Activated CD8-positive, alpha-beta memory T cell treated with anti-CD3 and anti-CD28 coated beads for 24 hours (primary cell): ENCODE measurements at places on chromosomes 4 and X.

DNA sequence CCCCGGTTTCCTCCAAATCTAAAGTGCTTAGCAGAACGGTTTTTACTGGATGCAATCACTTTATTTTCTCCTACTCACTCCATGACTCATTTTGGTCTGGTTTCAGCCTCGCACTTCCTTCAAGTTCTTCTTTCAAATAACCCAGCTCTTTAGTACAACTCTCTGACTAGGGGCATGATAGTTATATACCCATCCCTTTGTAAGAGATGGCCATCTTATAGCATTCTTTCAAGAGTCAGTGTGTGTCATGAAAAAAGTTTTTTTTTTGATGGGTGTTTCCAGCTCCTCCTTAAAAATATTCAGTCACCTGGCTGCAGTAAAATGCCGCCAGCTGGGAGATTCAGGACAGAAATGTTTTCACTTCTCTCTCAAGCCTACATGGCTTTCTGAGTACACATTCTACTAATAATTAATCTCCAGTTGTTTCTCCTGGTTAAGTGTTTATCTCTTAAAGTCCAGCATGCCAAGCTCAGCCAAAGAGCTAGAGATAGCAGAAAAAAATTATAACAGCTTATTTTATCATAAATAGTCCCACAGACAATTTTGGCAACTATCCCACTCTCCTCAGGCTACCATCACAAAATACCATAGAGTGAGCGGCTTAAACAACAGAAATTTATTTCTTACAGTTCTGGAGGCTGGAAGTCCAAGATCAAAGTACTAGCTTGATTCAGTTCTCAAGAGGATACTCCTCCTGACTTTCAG, 139.3 kb downstream of the GASK1B start:
- no peak for DNase-seq

- no peak for DNase-seq
Observed at GRCh38 chr4:170672381-170672965, 582.7 kb upstream of the AADAT start.

- DNase-seq, result no peak
Observed at GRCh38 chr4:19293781-19294180, 957.9 kb upstream of the SLIT2 start.

GRCh38 chrX:40524423-40524822, 56.3 kb upstream of the ATP6AP2 start:
- DNase-seq, result no peak

DNA sequence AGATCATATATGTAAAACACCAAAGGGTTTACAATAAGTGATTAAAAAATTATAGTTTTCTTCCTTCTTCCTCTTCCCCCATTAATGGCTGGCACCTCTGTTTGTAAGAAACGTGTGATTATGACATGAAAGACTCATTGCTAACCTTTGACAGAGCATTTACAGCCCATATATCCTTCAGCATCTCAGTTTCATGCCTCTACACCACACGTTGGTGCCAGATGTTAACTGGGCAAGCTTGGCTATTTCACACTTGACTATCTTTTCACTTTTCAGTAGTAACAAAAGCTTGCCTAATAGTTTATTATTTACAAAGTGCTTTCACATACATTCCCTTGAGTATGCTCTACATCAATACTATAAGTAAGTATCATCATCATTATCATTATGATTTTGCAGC, 65.3 kb upstream of the C1QTNF7 start:
- DNase-seq, result no peak

DNA sequence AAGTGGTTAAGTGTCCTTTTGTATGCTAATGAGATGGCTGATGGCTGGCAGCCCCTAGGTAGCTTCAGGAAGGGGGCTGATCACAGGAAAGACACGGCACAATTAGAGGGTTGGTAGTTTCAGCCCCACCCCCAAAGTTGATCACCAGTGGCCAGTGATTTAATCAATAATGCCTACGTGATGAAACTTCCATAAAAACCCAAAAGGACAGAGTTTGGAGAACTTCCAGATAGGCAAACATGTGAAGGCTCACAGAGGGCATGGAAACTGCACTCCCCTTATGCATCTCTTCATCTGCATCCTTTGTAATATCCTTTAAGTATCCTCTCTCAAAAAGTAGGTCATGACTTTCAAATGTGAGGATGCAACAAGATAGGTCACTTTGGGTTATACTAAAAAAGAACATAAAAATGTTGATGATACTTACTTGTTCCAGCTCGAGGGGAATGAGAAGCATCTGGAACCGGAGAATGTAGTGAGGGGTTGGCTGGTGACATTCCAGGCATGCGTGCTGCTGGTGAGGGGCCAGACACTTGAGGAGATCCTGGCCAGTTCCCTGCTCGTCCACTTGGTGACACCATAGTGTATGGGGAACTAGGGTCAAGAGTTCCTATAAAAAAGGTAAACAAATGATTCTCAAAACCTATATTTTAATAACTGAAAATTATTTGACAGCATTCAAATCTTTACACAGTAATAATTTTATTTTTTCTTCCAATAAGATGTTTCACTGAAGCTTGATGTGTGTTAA, 16.7 kb upstream of the CXorf38 start:
- no peak for DNase-seq

DNA sequence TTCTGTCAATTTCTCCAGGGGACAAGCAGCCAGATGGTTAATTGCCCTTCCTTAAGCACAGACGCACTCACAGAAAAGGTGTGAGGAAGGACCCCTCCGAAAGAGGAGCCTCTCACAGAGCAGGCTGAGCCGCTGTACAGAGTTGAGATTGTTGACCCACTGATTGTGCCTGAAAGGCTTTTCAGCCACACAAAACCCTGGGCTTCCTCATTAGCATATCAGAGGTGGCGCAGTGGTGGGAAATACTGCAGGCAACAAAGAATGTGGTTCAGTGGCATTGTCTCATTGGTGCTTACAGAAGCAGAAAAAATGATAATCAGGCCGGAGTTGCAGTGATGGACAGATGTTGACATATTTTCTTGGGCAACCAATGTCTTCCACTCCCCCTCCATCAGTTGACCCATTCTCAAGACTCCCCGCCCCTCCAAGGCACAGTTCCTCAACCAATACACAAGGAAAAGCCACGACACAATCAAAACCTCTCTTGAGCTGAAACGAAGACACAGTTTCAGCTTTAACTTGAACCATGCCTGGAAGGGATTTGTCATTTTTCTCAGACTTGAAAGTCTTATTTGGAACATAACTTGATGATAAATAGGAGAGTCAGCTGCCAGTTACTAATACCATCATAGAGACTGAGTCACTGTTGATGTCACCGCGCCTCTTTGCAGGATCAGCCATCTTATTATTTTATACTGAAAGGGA, 53.1 kb downstream of the ATXN3L start:
- DNase-seq, result no peak

- DNase-seq, result no peak
Observed at GRCh38 chr4:172674811-172675210, 493.8 kb upstream of the GALNT7 start.

DNA sequence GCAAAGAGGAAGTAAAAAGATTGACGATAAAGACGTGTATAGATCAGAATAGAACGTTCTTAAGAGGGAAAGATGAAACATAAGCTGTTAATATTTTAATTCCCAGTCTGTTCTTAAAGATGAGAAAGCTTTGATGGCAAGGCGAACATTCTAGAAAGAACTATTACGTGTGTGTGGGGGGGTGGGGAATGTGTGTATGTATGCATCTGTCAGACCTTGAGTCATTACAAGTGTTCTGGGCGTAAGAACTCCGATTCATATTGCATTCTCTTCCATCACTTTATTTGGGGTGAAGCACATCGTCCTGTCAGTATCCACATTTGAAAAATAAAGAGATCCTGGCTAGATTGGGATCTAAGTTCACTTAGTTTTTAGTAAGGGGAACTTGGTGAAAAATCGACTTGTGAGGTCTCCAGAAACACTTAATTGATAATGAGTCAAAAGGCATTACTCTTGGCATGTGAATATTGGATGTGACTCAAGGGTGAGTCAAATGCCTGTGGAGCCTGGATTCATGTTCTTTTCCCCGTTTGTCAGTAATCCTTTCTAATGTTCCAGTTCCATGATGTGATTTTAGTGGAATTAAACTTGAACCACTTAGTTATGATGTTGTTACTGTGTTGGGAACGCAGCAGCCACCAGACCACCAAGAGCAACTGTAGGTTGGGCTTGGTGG, 3.1 kb downstream of the SMS start:
- DNase-seq, result no peak

- no peak for DNase-seq
Observed at GRCh38 chrX:12994321-12994720, 19.4 kb downstream of the TMSB4X start.

DNA sequence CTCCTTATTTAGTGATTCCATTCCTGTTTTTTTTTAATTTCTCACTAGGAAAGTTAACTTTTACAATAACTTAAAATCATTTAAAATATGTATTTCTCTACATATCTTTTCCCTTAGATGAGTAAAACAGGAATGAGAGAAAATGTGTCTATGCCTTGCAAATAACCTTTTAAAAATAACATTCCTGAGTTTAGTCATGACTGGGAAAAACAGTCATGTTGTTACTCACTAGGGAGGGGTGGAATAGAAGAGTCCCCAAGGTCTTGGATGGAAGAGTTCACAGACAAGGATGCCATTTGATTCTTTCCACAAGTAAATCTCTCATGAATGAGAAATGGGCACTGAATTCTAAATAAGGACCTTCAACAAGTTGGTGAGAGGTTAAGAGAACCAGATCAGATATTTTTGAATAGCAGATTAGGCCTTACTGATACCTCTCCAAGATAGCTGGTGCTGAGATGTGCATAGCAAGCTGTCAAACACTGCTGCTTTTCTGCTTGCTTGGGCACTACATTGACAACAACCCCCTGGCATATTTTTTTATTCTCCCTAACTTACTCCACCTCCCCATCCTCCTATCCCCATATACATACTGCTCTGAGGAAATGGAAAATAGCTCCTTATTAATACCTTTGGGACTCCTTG, 25.1 kb downstream of the UGDH start:
- DNase-seq, result no peak

- no peak for DNase-seq
Observed at GRCh38 chr4:115596265-115597001, 483.0 kb upstream of the NDST4 start.

- DNase-seq, result no peak
Observed at GRCh38 chr4:113300471-113300928, 251.0 kb downstream of the ANK2 start.

- DNase-seq, result no peak
Observed at GRCh38 chrX:153590961-153591956, 7.7 kb downstream of the CCNQ start.

DNA sequence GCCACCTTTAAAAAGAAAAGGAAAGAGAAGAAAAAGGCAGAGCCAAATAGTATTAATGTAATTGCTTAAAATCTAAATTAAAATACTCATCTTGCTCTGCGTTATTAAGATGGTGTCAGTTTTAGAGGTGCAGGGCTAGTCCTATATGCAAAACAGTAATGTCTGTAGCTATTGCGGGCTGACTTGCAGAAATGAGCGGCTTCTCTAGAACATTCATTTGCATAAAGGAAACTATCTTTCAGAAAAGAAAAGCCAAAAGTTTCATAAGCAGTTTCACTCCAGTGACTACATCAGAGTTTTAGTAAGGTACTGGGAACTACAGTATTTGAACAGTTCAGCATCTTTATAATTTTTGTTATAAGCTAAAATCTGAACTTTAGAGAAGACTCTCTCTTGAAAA, 6.0 kb downstream of the SMAD1 start:
- no peak for DNase-seq

DNA sequence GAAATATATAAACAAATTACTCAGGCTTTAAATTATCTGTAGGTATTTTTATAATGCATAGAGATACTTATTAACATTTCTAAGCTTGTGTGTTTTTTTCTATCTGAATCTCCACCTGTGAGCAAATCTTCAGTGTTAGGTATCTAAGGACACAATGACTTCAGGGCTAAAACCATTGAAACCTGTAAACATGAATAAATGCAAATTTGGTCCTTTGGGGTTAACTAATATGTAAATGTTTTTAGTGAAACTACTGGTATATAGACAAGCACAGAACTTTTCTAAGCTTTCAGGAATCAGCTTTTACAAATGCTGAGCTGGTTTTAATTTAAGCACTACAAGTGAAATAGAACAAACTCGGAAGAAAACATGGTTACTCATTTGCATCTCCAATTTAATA, 147.9 kb downstream of the FBXO8 start:
- no peak for DNase-seq

GRCh38 chr4:148312956-148313490, 129.2 kb downstream of the NR3C2 start:
- DNase-seq, result no peak

GRCh38 chrX:20593836-20594235, 327.1 kb upstream of the RPS6KA3 start:
- no peak for DNase-seq

DNA sequence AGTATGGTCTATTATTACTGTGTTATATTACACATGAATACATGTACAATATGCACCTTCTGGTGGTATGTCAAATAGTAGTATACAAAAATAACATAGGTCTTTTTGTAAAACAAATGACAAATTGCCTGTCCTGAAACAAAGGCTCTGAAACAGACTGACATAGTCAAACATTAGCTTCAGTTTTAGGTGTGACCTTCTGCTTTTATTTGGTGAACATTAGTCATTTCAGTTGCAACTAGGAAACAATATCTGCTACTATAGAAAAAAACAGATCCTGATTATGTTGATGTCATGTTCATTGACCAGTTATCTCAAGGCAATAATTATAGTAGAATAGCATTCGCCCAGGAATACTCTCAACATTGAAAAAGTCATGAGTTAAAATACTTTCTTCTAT, 123.0 kb downstream of the CHRNA9 start:
- DNase-seq, result no peak

- DNase-seq, result no peak
Observed at GRCh38 chr4:102322736-102323135, 22.5 kb downstream of the SLC39A8 start.

DNA sequence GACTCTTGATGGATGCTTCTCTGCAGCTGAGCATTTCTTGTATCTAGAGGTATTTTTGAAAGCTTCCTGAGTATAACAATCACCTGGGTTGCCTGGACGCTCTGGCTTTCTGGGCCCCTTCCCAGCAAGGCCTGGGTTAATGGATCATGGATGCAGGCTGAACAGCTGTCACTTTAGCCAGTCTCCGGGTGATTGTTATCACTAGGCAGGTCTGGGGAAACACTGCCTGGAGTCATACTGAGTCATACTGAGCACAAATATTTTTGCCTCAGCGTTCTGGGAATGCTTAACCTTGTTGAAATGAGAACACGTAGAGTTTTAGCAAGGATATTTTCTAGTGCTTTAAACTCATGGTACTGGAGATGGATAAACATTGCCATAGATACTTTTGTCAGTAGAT, 102.6 kb downstream of the PHEX start:
- DNase-seq, result no peak

DNA sequence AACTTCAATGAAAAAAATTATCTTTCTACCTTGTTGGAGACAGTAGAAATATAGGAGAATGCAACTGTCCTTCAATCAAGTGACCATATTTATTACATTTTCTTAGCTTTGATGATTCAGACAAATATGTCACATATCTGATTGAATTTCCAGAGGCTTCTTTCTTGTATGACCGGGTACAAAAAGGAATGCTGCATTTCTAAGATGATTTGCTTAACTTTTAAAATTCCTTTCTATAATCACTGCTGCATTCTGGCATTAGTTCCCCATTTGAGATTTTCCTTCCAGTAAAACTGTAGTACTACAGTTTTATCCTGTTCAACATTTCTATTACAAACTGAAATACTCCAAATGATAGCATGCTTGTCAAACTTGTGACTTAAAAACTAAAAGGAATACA, 5.2 kb downstream of the MFSD8 start:
- no peak for DNase-seq

- DNase-seq, result no peak
Observed at GRCh38 chr4:131091896-131092295, 1995.9 kb downstream of the C4orf33 start.
